ENCODE measurements at places on chromosomes 5 and 9.

DNA sequence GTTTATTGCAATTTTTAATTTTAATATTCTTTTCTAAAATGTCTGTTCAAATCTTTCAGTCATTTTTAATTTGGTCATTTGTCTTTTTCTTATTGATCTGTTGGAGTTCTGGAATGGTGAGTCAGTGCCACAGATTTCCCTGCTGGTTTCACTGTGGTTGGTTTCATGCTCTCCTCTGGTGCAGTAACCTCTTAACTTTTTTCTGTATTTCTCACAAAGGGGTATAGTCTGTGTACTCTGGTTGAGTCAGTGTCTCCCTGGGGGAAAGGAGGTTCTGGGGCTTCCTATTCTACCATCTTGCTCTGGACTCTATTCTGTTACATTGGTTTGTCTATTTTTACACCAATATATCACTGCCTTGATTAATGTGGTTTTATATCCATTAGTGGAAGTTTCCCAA is 178.8 kb downstream of the CSNK1G3 start:
- DNase-seq: no peak

DNA sequence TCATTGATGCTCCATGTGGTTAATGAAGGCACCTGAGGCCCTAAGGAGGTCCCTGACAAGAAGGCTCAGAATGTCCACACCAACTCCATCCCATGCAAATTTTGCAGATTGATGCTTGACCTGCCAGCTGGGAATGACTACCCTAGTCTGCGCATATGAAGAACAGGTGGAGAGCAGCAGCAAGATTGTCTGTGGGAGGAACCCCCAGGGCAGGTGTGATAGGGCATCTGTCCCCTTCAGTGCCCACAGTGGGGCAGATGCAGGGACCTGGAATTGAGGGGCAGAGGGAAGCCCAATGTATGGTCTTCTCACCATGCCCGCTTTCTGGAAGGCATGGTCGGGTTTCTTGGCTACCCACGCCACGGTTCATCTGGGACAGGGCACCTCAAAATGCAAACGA is 79.6 kb downstream of the MACROH2A1 start:
- no peak for DNase-seq

GRCh38 chr5:127958421-127959011 is 125.0 kb upstream of the SLC12A2 start:
- no peak for DNase-seq

- DNase-seq: no peak
Observed at GRCh38 chr9:111237447-111237846, 92.6 kb downstream of the OR2K2 start.

- no peak for DNase-seq
Observed at GRCh38 chr5:119168401-119168800, 97.5 kb downstream of the DMXL1 start.

GRCh38 chr9:22211588-22212360 is 202.7 kb upstream of the CDKN2B start:
- no peak for DNase-seq

DNA sequence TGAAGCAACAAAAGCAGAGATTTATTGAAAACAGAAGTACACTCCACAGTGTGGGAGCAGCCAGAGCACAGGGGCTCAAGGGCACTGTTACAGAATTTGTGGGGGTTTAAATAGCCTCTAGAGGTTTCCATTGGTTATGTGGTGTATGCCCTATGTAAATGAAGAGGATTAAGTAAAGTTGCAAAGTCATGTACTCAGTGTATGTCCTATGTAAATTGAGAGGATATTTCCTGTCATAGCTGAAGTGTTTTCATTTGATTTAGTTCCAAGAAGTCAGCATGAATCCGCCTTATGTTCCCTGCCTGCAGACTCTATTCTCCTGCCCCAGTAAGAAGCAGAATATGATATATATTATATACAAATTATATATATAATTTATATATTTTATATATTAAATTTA is 966.0 kb upstream of the COX7C start:
- no peak for DNase-seq

- peak; percentile 43 for DNase-seq
Observed at GRCh38 chr9:127021664-127022363, 100.6 kb downstream of the ANGPTL2 start.

DNA sequence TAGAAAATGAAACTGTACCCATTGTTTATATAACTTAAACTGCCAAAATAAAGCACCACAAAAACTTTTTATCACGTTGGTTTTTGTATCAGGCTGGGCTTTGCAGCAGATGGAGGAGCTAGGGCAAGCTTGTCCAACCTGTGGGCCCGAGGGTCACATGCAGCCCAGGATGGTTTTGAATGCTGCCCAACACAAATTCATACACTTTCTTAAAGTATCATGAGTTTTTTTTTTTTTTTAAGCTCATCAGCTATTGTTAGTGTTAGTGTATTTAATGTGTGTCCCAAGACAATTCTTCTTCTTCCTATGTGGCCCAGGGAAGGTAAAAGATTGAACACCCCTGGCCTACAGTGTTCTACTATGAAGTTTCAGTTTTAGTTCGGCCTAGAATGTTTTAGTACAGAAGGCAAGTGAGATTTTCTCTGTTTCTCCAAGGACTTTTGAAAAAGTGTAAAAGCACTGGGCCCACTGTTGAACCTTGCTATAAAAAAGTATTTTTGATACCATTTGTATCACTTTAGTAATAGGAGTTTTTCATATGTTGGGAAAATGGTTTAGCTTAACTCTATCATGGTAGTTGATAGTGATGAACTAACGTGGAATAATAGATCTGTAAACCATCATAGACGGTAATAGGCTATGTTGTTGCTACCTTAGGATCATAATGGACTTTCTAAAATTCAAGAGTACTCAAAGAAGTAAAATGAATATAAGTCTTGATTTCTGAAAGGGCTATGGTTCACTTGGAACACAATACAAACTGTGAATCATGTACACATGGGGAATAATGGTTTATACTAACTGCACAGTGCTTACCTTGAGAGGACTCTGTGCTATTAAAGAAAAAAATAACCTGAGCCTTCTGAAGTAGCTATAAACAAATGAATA is 2.9 kb downstream of the CDKN2A start:
- no peak for DNase-seq

DNA sequence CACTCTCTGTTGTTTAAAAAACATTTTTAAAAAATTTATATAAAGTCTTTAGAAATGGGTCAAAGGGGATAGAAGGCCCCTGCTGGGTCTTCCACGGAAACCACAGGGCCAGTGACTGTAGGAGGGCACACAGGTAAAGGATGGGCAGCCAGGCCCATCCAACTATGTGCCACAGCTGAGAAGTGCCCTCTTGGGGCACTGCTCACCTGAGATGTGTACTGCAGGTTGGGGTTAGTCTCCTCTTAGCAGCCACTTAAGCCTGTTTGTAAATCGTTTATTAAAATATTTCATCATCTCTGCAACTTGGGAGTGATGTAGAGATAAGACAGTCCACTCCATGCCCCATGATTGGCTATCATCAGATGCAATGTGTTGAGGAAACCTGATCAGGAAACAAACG is 222.4 kb downstream of the DIRAS2 start:
- DNase-seq: no peak

DNA sequence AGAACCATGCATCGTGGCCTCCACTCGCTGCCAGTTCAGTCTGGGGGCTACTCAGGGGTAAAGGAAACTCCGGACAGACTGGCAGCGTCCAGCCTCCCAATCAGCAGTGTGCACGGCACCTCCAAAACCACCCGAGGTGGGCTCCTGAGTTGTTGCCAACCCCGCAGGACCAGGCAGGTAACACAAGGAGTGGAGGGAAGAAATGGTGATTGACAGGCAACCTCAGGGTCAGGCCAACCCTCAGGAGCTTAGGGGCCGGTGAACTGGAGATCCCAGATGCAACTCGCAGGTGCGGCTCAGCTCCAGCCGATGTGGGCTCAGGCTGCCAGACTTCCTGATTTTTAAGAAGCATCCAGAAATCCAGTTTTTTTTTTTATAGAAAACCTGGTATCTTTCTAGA is 37.3 kb upstream of the AKNA start:
- DNase-seq: no peak

DNA sequence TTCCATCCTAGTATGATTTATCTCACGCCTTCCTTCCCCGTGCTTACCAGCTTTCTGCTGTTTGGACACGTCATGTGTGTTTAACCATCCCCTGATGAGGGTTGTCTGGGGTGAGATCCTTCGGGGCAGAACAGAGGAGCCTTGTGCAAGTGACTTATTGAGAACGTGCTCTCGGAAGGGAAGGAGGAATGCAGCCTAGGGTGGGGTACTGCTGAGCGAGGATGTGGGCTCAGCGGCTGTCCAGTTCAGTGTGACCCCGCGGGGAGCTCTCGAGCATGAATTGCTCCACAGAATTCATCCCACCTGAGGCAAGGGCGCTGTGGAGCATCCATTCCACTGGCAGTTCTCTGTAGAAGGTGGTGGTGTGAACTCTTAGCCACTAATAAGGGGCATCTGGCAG is 4.0 kb downstream of the MYOZ3 start:
- no peak for DNase-seq

DNA sequence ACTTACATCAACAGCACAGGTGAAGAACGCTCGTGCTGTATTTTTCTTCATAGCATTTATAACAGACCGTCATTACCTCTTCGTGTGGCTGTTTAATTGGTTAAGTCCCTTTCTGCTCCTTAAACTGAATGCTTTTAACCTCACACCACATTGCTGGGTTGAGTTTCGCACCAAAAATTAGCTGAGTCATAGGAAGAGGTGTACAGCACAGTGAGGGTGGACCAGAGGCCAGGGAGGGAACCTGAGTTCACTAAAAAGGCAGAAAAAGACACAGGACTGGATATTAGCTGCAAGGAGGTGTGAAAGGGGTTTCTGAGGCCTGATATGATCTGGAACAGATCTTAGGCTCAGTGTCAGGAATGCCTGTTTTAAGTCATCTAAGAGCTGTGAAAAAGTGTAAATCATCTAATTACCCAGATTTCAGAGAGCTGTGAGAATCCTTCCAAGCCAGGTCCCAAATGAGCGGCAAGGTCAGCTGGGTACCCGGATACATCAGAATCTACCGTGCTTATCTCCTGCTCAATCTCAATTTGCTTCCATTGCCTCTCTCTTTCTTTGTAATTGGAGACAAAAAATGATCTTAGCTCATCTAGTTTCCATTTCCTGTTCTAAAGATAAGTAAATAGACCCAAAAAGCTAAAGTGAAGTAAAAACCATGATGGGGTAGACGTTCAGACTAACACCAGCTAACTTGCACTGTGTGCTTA is 7.1 kb upstream of the CFAP90 start:
- no peak for DNase-seq

- no peak for DNase-seq
Observed at GRCh38 chr5:157357823-157358222, 91.9 kb downstream of the CYFIP2 start.

GRCh38 chr5:65819905-65820240 is 97.9 kb downstream of the NLN start:
- no peak for DNase-seq

- no peak for DNase-seq
Observed at GRCh38 chr5:73764996-73765395, 139.0 kb downstream of the ARHGEF28 start.

DNA sequence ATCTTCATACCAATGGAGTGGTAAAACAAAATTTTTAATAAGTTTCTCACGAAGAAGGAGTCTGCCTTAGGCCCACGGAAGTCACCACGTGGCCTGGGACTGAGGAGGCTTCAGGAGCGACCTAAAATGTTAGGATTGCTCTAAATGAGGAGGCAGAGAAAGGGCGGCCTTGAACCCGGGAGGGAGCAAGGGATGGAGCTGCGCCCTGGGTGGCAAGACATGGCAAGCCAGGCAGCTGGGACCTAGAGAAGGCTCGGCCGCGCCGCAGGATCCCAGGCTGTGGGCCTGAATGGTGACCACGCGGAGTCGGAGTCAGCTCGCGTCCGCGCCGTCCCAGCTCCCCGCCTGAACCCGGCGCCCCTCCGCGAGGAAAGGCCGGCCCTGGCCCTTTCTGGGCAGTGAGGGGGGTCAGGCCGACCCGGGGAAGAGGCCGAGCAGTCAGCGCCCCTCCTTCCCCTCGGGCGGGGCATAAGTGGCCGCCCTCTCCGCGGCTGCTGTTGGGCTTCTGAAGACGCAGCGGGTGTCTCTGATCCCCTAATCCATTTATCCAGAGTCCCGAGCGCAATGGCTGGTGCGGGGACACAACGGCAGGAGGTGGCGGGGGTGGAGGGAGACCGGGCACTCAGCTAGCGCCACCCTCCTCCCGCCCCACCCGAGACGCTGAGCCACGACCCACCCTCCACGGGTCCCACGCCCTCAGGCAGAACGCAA is 10.6 kb downstream of the IRX1 start:
- DNase-seq: no peak

- no peak for DNase-seq
Observed at GRCh38 chr9:136950656-136951276, 1.3 kb upstream of the LCN12 start.

DNA sequence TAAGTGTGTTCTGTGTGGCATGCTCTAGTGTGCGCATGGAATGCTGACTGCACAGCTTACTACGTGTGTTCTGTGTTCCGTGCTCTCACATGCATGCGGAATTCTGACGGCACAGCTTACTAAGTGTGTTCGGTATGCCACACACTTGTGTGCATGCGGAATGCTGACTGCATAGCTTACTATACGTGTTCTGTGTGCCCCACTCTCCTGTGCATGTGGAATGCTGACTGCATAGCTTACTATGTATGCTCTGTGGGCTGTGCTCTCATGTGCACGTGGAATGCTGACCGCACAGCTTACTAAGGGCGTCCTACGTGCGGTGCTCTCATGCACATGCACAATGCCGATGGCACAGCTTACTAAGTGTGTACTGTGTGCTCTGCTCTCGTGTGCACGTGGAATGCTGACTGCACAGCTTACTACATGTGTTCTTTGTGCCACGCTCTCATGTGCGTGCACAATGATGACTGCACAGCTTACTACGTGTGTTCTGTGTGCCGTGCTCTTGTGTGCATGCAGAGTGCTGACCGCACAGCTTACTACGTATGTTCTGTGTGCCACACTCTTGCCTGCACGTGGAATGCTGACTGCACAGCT is 548.9 kb downstream of the IRX1 start:
- no peak for DNase-seq

- no peak for DNase-seq
Observed at GRCh38 chr5:19240170-19240569, 747.8 kb downstream of the CDH18 start.

- no peak for DNase-seq
Observed at GRCh38 chr9:38690574-38690973, 29.4 kb downstream of the FAM240B start.
